ENCODE measurements at places on chromosomes 1 and 21.

GRCh38 chr1:68129536-68130250 is 79.3 kb upstream of the DIRAS3 start:
- DNase-seq, result no peak

DNA sequence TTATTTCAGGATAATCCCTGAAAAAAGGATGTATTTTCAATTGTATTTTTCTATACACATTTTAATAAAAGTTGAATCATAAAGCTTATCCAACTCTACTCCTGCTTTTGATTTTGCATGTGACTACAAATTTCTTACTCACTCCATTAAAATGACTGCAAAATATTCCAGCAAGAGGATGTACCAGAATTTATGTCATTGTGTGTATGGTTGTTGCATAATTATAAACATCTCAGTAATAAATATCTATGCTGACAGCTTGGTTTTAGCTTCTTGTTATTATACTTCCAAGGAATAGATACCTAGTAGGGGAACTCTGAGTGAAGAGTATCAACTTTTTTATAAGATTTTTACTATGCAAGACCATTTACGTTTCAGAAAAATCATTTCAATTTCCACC is 463.2 kb upstream of the RUNX1 start:
- DNase-seq, result no peak

- DNase-seq, result peak; percentile 18
These were observed 169.1 kb downstream of the TRIM33 start for GRCh38 chr1:114341856-114342255.

GRCh38 chr1:117068580-117068979 is 8.5 kb downstream of the TTF2 start:
- DNase-seq, result no peak

DNA sequence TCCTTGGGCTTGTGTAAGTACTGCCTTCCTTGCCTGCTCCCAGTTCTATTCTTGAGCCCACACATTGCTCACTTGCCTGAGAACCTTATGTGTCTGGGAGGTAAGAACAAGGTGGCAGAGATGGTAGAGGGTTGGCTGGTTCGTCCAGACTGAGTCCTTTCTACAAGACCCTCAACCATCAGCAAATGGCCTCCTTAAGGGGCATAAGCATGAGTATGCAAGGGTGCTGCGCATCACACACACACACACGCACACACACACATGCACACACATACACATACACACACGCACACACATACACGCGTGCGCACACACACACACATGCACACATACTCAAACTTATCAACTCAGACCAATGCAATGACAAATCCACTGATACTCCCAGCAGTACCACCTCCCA is 56.9 kb downstream of the RHBG start:
- DNase-seq, result no peak

DNA sequence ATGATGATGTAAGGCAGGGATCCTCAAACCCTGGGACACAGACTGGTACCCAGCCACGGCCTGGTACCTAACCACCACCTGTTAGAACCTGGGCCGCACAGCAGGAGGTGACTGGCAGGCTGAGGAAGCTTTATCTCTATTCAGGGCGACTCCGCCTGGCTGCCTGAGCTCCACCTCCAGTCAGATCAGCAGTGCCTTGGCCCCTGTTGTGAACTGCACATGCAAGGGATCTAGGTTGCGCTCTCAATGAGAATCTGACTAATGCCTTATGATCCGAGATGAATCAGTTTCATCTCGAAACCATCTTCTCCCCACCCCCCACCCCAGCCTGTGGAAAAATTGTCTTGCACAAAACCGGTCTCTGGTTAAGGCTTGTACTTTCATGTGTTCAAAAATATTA is 4.2 kb downstream of the RNPC3 start:
- no peak for DNase-seq

DNA sequence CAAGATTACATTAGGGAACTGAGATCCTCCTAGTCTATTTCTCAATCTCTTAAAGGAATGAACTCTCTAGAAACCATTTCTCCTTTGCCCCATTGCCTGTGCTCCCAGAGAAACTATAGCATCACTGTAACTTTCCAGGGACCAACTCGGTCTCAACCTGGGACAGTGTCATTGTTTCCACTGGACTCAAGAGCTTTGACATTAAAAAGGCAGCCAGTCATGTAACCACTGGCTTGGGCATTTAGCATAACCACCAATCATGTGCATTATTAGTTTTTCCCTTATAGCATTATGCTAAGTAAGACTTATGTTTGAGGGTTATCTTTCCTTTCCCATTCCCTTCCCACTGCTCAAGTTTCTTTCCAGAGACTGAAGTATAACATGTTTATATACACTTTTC is 18.2 kb downstream of the TEX38 start:
- no peak for DNase-seq

- DNase-seq, result peak; percentile 70
These were observed 259.3 kb upstream of the SGIP1 start for GRCh38 chr1:66274634-66275033.

DNA sequence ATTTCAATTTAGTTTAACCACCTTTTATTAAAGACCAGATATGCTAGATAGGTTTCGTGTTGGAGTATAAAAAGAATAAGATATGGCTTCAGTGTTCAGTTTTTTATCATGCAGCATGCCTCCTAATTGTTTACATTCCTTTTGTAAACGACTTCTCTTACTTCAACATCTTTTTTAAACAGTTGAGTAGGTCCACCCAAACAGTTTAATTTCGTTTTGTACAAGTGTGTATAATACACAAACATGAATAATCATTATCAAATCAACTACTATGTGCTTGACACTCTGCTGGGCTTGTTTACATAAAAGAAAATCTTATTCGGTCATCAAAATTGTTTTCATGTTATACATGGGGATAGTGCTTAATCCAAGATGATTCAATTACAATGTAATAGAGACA is 906.3 kb upstream of the ADGRL4 start:
- no peak for DNase-seq

DNA sequence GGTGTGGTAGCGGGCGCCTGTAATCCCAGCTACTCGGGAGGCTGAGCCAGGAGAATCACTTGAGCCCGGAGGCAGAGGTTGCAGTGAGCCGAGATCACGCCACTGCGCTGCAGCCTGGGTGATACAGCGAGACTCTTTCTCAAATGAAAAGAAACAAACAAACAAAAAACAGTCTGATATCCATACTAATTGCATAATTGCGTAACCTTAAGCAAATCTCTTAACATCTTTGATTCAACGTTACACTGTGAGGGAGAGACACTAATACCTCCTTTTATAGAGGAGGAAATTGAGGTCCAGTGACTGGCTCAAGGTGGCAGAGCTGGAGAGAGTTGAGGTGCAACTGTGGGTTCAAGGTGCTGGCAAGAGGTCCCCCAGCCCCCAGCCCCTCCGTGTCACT is 12.6 kb upstream of the COX20 start:
- DNase-seq, result no peak

DNA sequence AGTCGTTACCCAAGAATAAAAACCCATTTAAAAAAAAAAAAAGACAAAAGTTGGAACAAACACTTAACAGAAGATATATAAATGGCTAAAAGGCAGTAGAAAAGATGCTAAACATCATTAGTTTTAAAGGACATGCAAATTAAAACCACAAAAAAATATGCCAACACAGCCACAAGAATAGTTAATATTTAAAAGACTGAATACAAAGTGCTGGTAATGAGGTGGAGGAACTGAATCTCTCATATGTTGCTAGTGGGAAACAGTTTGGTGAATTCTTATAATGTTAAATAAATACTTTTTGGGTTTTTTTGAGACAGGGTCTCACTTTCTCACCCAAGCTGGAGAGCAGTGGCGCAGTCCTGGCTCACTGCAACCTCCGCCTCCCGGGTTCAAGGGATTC is 10.0 kb downstream of the LRRC40 start:
- DNase-seq, result no peak

DNA sequence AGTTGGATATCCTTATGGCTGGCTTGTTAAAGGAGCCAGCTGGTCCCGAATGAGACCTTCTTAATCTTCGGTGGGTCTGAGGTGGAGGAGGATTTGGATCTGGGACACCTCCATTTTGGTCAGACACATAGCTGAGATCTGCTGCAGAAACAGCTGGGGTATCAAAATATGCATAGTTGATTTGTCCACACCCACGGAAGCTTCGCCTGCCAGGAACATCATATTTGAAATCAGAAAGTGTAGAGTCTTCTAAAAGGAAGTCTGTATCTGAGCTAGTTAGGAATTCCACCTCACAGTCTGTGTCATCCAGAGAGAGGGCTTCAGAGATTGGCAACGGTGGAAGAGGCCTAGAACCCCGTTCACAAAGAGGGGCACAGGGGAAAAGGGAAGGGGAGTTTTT is 12.3 kb downstream of the ERRFI1 start:
- no peak for DNase-seq

DNA sequence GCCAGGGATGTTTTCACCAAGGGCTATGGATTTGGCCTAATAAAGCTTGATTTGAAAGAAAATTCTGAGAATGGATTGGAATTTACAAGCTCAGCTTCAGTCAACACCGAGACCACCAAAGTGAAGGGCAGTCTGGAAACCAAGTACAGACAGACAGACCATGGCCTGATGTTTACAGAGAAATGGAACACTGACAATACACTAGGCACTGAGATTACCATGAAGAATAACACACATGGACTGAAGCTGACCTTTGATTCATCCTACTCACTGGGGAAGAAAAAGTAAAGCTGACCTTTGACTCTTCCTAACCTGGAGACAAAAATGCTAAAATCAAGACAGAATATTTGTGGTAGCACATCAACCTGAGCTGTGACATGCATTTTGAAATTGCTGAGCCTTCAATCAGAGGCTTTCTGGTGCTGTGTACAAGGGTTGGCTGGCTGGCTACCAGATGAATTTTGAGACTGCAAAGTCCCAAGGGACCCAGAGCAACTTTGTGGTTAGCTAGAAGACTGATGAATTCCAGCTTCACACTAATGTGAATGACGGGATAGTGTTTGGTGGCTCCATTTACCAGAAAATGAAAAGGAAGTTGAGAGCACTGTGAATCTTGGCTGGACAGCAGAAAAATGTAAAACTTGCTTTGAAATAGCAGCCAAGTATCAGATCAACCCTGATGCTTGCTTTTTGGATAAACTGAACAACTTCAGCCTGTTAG is 190.4 kb upstream of the KCTD3 start:
- no peak for DNase-seq

DNA sequence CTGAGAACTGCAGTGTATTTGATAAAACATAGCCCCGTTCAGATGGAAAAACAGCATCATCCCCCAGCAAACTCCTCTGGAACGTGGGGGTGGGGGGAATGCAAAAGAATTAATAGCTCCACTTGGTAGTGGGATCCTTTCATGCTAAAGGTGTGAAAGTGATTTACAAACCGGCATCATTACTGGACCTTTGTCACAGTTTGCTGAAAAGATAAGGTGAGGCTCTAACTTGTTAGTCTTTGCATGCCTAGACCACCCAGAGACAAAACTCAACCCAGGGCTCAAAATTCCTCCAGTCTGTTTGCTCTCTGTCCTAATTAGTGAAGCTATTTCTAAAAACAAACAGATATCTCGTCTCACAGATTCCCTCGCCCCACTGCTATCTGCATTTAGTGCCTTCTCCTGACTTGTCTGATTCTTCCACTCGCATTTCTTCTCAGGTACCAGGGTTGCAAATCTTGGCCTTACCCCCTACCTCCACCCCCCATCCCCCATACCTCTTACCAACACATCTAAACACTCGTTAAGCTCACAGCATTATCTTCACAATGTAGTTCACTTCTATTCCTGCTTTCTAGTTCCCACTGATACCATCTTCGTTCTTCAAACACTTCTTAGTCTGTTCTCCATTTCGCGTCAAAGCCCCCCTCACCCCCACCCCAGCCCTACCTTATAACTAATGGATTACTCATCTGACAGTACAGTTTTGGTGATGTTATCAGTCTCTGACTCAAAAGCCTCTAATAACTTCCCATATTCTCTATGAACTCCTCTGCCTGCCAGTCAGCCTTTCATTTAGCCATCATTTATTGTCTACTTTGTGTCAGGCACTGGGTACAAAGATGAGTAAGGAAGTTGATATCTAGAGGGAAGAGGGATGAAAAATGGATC is 11.8 kb downstream of the IER5 start:
- no peak for DNase-seq

DNA sequence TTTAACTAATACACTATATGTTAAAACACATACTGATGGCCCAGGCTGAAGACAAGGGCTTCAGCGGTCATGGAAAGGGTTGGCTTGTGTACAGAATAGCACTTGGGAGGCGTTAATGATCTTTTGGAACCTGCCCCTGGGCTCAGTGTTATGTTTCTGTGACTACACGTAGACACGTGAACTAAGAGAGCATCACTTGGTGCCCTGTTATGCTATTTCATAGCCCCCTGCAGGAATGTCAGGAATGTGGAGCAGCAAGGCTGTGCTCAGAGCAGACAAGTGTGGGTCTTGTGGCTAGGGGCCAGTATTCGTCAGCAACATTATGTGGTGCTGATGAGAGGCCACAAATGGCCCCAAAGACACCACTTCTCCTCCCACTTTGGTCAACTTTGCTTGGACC is 132.4 kb downstream of the MAP3K21 start:
- DNase-seq, result no peak

DNA sequence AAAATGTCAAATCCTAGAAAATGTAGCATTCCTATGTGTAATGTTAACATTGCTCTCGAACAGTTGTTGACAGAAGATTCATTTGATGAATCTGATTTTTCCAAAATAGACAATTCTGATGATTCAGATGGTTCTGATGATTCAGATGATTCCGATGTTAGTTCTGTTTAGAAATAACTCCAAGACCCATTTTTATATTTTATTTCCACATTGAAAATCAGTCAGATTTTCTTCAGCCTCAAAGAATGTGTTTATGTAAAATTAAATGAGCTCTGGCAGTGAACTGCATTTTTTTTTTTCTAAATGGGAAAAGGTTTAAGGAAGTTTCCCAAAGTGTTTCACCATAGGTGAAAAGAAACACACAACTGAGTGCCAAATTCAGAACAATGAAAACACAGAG is 136.5 kb downstream of the TSEN15 start:
- DNase-seq, result no peak

GRCh38 chr1:20885121-20885520 is 98.0 kb upstream of the HP1BP3 start:
- no peak for DNase-seq

DNA sequence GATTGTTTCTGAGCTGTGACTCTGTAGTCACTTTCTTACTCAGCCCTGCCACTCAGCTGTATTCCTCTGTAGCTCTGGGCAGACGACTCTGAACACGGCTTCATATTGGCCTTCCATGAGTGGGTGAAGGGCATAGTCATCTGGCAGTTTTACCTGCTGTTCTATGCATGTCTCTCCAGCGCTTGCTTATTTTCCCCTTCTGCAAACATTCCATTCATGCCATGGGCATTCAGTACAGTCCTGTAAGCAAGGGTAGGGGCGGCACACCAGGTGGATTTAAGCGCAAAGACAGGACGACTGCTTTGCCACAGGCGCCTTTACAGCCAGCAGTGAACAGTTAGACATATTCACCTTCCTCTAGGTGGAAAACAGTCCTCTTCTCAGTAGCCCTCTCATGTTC is 4.4 kb upstream of the WDR26 start:
- no peak for DNase-seq

DNA sequence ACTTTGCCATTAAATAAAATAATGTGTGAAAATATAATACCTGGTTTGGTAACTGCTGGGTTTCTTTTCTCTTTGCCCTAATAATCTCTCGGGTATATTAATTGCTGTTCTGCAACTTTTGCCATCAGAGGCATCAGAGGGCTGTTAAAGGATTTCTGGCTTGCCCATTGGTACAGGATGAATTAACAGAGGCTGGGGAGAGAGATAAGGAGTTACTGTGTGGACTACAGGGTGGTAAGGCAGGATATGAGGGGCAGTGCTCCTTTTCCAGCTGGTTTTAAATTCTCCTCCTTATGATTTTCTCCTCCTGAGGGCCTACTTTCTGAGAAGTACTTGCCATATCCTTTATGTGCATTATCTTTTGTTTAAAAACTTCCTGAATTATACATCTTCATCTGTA is 48.3 kb downstream of the FGGY start:
- no peak for DNase-seq
